ENCODE measurements at places on chromosomes 6 and 20. TPM values are rescaled to one million over a fixed set of nuclear protein-coding genes. Genes with fewer than 3 reads are reported as not detected.

NUS1 gene
- total RNA-seq = 69.0 TPM

BFSP1 gene
- total RNA-seq = 5.0 TPM

SRMS gene
- 0.50 TPM for total RNA-seq

PTCHD4 gene
- 0.31 TPM for total RNA-seq

FOXC1 gene
- total RNA-seq = 0.27 TPM

DNA sequence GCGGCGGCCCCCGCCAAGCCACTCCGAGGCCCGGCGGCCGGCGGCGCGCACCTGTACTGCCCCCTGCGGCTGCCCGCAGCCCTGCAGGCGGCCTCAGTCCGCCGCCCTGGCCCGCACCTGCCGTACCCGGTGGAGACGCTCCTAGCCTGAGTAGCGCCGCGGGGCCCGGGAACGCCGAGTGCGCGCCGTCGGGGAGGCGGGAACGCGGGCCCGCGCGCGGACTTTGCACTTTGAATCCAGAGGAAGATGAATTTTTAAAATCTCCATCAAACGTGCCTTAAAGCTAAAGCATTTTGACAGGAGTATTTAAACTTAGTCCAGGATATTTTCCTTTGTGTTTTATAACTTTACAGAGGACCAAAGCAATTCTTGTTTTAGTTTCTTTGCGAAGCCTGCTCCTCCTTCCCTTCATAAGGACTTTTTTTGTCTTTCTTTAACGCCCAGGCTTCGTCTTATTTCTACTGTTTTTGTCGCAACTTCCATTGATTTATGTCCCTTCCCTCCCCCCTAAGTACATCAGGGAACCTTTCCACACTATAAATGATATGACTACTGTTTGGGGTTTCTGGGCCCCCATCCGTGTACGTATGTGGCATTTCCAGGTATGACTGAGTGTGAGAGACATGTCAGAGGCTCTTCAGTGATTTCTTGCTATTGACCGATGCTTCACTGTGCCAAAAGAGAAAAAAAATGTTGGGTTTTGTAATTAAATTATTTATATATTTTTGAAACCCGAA is 2.0 kb downstream of the FOXQ1 start:
- H3K4me3 ChIP-seq = peak overlapping the region; percentile 33
- H3K27ac ChIP-seq = no peak overlapping the region
- H3K36me3 ChIP-seq = no peaks in the 10 kb centered on the region
- peak; percentile 76 for DNase-seq
